ENCODE measurements at places on chromosomes 6 and 20.

DNA sequence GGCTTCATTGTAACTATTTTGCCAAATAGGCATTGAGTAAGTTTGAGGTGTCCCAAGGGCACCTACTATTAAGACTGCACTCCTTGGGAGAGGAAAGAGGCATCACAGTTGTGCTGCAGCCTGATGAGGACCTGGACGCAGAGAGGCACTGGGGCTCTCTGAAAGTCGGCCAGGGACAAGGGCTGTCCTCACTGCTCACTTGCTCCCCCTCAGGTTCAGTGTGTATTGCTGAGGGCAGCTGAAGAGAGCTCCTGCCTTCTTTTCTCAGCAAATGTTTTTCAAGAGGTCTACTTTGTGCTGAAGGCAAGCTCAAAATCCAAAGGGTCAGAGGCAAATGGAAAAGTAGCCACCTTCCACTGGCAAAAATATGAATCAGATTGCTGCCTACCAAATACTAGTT lies 331.8 kb downstream of the RIMS1 start:
- no peak for DNase-seq

- no peak for DNase-seq
Observed at GRCh38 chr6:156804402-156804801, 27.2 kb downstream of the ARID1B start.

- DNase-seq, result no peak
Observed at GRCh38 chr6:41577356-41578216, 31.4 kb downstream of the FOXP4 start.

DNA sequence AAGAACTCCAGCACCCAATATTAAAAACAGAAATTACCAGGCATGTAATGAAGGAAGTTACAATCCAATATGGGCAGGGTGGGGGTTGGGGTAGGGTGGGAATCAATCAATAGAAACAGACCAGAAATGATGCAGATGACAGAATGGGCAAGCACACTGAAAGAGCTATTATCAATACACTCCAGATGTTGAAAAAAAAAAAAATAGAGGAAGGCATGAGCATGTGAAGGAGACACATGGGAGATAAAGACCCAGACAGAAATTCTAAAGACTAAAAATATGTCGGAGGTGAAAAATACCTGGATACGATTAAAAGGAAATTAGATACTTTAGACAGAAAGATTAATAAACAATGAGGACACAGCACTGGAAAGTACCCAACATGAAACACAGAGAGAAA lies 19.1 kb upstream of the ZC3H12D start:
- no peak for DNase-seq

DNA sequence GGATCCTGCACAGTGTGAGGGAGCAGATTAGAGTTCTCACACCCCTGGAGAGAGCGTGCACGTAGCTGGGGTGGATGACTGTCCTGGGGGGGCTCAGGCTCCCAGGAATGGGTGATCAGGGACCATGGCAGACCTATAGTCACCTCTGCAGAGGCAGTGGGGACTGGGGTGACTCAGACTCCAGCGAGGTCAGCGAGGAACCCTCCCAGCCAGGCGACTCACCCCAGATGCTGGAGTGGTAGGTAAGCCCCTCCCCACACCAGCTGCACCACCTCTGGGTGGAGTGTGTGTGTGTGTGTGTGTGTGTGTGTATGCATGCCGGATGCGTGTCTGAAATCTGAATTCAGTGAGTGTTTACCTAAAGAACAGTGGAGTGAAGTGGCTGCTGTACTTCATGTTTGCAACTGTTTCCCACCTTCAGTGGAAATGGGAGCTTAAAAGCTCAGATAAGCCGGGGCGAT lies 17.4 kb upstream of the GTSF1L start:
- DNase-seq, result no peak

DNA sequence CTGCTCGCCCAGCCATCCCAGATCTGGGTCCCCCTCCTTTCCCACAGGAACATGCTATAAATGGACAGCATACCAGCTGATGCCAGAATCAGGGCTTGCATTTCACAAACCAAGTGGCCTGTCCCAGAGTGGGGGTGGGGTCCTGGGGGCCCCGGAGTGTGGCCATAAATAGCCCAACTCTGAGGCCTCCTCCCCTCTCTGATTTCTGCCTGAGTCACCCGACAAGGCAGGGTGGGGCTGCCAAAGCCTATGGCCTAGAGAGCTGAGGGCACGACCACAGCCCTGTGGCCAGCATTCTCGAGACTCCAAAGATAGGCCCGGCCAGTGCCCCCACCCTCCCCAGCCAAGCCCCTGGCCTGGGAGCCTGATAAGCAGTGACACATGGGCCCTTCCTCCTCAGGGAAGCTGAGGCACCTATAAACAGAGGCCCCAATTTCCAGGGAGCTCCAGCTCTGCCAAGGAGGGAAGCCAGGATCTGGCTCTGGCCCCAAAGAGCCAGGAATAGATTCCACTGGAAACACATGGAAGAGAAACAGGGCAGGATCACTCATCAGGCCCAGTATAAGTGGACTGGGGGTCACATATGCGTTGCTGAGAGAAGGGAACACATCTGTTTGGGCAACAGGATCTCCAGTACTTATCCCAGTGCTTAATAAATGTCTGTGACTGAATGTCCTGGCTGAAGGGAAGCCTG lies 20.3 kb downstream of the SNTA1 start:
- DNase-seq, result no peak

DNA sequence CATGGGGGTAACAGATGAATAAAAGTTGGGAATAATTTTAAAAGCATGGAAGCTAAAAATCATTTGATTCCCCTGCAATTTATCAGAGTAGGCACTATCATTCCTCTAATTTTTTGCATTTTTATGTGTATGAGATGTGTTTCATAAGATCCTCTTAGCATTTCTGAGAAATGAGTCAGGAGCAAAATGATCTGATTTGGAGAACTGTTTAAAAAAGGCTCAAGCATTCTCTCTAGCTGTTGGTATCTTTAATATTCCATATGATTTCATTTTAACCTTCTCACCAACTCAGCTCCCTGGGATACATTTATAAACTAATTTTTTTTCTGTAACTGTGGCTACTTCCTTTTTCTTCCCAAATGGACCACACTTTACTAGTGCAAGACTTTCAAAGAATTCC lies 60.9 kb downstream of the MCHR2 start:
- no peak for DNase-seq

All from stimulated activated CD4-positive, alpha-beta T cell treated with anti-CD3 and anti-CD28 coated beads, TNF-alpha, amount 100 ng/mL, for 1 hour (primary cell).